ENCODE measurements at places on chromosomes 4 and X.

DNA sequence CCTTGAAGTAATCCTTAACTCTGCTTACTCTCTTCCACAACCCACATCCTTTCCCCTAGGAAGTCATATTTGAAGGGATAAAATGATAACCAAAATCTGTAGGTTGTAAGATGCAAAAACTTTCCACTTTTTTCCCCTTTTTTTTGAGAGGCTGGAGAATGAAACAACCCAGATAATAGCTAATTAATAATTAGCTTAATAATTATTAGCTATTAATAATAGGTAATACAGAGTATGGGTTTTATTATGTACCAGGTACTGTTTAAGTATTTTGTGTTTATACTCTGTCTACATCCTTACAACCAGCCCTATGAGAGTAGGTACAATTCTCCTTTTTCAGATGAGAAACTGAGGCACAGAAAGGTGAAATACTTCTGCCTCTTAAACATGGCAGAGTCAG, 9.4 kb downstream of the GPR119 start:
- no peak for DNase-seq

DNA sequence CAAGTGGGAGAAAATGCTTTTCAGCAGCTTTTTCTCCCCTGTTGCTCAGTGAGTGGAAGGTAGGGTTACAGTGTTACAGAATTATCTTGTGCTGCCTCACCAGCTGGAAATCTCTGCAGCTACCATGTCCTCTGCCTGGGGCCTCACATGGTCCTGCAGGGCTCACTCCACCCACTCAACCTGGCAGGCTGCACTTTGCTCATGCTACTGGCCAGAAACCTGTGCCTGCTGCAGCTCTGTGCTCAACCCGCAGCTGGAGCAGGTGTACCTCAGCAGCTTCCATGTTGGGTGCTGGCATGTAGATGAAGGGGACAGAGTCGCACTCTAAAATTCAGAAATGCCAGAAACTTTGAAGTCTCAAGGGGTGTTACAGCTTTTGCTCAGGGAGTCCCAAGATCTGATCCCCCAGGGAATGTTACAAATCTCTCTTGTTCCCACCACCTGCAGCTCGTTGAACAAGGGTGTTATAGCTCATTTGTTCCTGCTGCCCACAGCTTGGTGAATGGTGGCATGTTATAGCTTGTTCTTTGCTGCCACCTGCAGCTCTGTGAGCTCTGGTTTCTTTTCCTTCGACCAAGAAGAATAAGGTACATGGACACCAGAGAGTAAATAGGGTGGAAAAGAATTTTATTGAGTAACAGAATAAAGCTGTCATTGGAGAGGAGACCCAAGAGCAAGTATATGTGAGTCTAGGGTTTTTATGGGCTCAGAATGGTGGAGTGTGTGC, 845.8 kb downstream of the TECRL start:
- no peak for DNase-seq

DNA sequence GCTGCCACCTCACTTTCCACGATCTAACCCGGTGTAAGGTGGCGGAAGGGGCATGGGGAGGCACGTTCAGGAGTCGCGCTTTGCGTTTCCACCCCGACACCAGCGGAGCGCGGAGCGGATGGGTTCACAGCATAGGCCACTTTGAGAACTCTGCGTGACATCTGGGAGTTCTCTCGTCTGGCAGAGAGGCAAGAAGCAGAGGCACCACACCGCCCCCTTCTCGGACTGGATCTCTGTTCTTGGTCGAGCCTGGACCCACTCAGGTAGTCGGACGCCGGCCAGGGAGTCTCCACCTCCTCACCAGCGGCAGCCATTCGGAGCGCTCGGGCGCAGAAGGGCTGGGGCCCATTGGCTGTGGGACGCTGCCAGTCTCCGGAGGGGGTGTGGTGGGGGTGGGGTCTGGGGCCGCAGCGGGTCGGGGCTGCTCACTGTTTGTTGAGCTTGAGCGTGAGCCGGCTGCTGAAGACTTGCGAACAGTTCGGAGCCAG, at the start of gene DACH2:
Gene DACH2 (plus strand): TSS at position 428 of the 488 bp plus-strand sequence.
- peak; percentile 54 for DNase-seq

- no peak for DNase-seq
Observed at GRCh38 chr4:140654495-140654814, 85.7 kb upstream of the UCP1 start.

DNA sequence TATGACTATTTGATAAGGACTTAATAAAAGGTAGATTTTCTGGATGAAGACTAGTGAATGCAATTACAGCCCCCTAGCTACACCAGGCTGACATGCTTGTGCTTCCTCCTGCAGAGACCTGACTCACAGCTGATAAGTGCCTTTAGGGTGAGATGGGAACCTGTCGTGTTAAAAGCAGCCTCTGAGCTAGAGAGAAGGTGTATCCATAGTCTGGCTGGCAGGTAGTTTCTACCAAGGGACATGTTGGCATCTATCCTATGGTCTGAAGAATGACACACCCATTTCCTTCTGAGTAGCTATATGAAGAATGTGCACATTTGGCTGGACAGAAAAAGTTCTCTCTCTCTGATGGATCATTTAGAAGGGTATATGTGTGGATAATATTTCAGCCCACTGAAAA, 64.1 kb downstream of the PARM1 start:
- no peak for DNase-seq

- DNase-seq = no peak
Observed at GRCh38 chrX:63739885-63740284, 45.1 kb downstream of the ARHGEF9 start.

GRCh38 chr4:154503598-154503997, 12.0 kb upstream of the DCHS2 start:
- DNase-seq = no peak

DNA sequence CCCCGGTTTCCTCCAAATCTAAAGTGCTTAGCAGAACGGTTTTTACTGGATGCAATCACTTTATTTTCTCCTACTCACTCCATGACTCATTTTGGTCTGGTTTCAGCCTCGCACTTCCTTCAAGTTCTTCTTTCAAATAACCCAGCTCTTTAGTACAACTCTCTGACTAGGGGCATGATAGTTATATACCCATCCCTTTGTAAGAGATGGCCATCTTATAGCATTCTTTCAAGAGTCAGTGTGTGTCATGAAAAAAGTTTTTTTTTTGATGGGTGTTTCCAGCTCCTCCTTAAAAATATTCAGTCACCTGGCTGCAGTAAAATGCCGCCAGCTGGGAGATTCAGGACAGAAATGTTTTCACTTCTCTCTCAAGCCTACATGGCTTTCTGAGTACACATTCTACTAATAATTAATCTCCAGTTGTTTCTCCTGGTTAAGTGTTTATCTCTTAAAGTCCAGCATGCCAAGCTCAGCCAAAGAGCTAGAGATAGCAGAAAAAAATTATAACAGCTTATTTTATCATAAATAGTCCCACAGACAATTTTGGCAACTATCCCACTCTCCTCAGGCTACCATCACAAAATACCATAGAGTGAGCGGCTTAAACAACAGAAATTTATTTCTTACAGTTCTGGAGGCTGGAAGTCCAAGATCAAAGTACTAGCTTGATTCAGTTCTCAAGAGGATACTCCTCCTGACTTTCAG, 139.3 kb downstream of the GASK1B start:
- no peak for DNase-seq

GRCh38 chr4:183287309-183287659, 32.8 kb downstream of the CLDN22 start:
- no peak for DNase-seq

DNA sequence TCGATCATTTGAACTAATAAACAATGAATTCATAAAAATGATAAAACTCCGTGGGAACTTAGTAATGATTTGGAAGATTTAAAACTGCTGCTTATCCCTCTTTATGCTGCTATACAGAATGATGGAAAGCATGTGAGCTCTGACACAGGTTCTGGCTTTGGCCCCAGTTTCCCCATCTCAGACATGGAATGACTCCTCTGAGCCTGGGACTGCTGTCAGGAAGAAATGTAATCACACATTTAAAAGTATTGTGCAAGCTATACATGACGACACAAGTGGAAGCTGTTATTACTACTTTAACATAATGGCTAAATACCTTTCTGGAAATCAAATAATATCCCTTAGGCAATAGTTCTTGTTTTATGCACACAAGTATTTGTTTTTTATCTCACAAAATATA, 161.7 kb downstream of the DCHS2 start:
- no peak for DNase-seq

GRCh38 chrX:18146954-18147353, 73.7 kb downstream of the BEND2 start:
- DNase-seq = peak; percentile 24

DNA sequence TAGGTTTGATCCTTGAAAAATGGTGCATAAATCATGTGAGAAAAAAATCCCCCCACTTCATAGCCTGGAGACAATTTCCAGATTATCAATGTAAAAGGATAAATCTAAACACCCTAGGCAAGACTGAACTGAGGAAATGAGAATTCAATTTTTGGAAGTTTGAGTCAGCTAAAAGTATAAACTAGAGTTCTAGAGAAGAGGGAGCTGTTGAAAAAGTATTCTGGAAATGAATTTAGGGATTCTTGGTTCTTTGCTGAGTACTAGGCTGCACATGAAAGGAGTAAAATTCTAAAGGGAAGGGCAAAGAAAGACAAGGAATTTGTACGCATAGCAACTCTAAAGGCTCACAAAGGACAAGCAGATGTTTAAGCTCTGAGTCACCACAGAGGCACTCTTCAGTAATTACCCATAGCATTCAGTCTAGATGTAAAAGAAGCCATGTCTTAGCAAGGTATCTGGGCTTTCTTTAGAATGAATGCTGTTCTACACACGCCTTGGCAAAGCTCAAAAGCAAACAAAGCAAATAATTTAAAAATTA, 896.5 kb downstream of the PDHA2 start:
- no peak for DNase-seq

DNA sequence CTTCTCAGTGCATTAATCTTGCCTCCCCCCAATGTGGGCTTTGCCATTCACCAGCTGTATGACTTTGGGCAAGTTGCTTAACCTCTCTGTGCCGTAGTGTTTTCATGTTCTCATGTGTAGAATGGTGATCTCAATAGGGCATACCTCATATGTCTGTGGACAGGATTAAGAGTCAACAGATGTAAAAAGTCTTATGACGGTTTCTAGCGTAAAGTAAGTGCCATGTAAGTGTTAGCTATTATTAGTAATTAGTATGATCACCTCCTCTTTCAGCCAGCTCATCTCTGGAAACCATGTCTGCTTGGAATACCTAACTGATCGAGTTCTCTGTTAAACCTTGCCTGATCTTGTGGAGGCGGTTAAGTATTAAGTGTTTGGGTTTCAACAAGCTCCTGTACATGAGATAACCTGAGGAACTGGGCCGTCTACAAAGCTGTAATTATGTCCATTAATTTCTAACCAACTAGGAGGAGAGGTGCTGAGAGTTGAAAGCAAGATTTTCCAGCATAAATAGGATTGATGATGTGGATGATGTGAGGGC, 66.3 kb downstream of the TSC22D3 start:
- no peak for DNase-seq

DNA sequence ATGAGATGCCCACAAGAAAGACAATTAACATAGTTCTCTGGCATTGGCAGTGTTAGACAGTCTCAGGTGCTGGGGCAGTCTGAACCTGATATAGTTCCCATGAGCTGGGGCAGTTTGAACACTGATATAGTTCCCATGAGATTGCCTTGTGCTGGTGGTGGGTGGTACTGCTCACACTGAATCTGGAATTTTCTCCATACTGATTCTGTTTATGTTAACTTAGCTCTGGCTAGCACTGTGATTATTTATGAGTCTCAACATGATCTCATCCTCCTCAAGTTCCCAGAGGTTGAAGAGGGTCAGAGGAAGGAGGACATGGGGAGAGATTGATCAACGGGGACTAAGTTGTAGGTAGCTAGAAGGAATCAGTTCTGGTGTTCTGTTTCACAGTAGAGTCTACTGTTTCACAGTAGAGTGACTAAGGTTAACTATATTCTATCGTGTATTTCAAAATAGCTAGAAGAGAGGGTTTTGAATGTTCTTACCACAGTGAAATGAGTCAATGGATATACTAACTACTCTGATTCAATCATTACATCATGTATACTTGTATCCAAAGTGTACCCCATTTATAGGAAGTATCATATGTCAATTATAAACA, 379.9 kb downstream of the ADAM29 start:
- DNase-seq = no peak

DNA sequence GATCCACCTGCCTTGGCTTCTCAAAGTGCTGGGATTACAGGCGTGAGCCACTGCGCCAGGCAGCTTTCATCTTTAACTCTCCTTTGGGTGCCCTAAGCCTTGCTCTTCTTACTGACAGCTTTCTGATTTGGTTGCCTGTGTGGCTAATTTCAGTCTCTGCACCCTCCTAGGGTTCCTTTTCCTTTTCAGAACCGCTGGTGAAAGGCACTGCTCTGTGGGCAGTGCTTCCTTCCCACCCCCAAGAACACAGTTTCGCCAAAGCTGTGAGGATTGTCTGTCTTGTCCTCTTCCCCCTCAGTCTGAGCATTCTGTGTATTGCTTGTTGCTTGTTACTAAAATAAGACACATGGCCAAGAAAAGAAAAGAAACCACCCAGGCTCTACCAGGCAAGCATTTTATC, 101.4 kb upstream of the FRMPD3 start:
- no peak for DNase-seq

GRCh38 chrX:118254611-118255010, 91.3 kb upstream of the WDR44 start:
- peak; percentile 53 for DNase-seq

DNA sequence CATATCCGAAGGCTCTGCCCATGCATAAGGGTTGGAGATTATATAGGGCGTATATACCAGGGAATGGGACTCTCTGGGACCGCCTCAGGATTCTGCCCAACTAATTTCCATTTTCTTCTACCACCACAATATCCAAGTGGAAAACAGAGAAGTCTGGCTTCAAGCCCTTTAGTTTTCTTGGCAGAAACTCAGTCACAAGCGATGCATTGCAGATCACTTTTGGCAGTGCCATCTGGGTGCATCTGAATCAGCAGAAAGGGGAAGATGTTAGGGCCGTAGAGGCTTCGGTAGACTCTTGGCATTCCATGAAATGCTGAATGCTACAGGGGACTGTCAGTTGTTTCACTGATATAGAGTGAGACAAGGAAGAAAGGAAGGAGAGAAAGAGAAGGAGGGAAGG, 94.1 kb upstream of the FAM9B start:
- no peak for DNase-seq

GRCh38 chr4:7398104-7398423, 36.7 kb downstream of the PSAPL1 start:
- DNase-seq = no peak

DNA sequence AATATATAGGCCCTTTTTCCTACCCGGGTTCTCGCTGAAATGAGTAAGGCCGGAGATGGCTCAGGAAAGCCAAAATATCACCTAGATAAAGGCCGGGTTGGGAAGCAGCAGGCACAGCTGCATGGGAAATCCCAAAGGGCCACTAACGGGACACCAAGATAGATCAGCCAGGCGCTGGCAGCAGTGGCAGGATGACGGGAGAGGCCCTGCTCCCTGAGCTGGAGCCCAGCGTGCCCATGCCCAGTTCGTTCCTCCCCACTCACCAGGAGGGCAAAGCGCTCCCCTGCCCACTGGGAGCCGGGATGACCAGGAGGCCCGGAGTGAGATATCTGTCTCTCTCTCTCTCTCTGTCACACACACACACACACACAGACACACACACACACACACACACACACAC, 109.8 kb downstream of the DCTD start:
- DNase-seq = no peak

DNA sequence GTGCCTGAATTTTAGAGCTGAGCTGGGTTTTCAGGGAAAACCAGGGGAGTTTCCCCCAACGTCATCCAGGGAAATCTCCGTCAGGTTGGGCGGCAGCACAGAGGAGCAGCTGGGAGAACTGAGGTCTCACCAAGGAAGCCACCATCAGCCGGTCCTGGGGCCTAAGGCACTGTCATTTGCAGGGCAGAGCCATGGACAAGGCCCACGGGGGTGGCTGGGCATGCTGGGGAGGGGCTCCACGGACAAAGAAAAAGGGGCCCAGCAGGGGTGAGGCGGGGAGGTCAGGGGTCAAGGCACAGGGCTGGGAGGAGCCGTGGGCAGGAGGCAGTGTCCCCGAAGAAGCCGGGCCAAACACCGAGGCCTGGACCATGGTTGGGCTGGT, 109.8 kb downstream of the HMX1 start:
- DNase-seq = no peak
